Bronchus fibroblast of lung (primary cell): ENCODE measurements at places on chromosomes 11 and 22. TPM values are rescaled to one million over a fixed set of nuclear protein-coding genes. Genes with fewer than 3 reads are reported as not detected.

RASD2 gene
- total RNA-seq: not detected in 2 replicates

MEI1 gene
- total RNA-seq: 0.50 and 1.2 TPM in 2 replicates

CASP12 gene
- not detected in 2 replicates for total RNA-seq

CSF2RB gene
- not detected in 2 replicates for total RNA-seq

RBMXL2 gene
- not detected in 2 replicates for total RNA-seq

RFPL2 gene
- not detected in 2 replicates for total RNA-seq

ME3 gene
- 34.0 and 38.9 TPM in 2 replicates for total RNA-seq

CHST1 gene
- total RNA-seq: 0.67 and 0.74 TPM in 2 replicates

OR10G4 gene
- not detected in 2 replicates for total RNA-seq
